ENCODE measurements at places on chromosomes 6 and 20.

DNA sequence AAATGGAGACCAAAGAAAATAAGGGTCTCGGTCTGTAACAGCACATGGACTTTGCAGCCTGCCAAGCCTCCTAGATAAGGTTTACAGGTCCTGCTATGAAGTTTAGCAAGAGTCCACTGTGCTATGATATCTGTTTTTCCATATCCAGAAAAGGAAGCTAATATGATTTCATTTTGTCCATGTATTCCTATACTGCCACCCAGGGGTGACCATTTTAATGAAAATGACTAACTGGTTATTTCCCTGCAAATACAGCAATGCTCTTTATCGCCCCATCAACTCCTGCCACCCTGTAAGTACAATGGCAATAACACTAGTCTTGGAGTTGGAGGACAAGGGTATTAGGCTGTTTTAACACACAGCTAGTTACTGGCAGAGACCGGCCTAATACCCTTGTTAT is 115.2 kb upstream of the GLP1R start:
- no peak for DNase-seq

- DNase-seq: no peak
Measured at GRCh38 chr6:67736816-67737215, 898.3 kb upstream of the ADGRB3 start.

- no peak for DNase-seq
Measured at GRCh38 chr6:43492673-43493072, 15.3 kb downstream of the TJAP1 start.

DNA sequence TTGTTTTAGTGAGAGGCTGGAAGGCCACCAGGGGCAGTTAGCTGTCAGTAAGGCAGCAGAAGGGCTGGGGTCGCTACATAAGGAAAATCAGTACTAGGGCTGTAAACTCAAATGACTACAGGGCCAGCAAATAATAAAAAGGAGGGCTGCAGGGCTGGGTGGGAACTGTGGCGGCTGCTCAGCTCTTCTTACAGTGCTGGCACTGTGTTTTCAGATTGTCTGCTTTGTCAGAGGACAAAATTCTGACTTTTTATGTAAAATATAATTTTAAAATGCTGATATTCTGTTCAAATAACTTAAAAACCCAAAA is 23.2 kb downstream of the HLA-A start:
- DNase-seq: no peak

DNA sequence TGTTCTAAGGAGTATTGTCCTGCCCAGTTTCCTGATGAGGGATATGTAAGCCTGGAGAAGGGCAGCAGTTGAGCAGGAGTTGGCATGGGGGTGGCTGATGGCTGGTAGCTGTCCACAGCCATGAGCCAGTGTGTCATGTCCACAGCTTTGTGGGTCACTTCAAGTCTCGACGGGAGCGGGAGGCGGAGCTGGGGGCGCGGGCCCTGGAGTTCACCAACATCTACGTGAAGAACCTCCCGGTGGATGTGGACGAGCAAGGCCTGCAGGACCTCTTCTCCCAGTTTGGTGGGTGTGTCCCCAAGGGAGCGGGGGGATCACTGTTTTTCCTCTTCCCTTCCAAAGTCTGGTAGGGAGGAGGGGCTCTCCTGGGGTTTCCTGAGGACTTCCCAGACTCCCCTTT is 8.9 kb downstream of the PABPC1L start:
- DNase-seq: no peak

DNA sequence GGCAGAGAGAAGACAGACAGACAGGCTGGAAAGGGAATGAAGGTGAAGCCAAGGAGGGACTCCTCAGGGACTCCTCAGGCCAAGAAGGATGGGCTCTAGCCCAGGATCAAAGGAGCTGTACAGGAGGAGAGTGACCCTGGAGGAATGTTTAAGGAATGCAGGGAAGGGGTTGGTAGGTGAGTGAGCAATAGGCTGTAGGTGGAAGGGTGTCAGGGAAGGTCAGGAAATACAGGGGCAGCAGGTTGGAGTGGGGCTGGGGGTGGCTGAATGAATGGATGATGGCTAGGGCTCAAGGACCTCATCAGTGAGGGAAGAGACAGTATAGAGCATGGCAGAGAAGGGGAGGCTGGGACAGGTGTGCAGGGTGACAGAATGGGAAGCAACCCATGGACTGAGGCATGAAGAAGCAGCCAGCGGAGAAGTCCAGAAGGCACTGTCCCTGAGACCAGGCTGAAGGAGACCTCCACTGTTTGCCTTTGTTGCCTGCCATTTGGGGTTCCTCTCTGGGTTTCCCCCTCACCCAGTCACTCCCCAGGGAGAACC is 13.2 kb downstream of the SYNGAP1 start:
- no peak for DNase-seq

- no peak for DNase-seq
Measured at GRCh38 chr20:7930343-7930742, 9.9 kb downstream of the HAO1 start.

DNA sequence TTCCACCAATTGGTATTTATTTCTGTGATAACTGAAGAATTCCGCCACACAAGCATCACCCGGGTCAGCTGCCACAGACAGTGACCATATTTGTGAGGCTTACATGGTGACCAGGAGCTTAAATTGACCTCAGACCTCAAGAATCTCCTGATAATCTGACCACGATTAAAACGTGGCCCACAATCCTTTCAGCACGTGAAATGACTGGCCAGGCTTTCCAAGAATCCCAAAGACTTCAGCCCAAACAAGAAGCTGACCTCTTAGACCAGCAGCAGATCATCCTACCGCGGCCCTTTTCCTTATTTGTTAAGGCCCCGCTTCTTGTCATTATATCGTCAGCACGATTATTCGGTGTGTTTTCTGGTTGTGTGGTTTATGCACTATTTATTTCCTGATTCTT is 45.6 kb upstream of the CD93 start:
- DNase-seq: no peak

- DNase-seq: no peak
Measured at GRCh38 chr6:43903739-43904290, 133.8 kb downstream of the VEGFA start.

GRCh38 chr6:102841060-102841459 is 1447.6 kb downstream of the GRIK2 start:
- DNase-seq: no peak

- DNase-seq: no peak
Measured at GRCh38 chr6:144365271-144365670, 80.1 kb downstream of the UTRN start.

DNA sequence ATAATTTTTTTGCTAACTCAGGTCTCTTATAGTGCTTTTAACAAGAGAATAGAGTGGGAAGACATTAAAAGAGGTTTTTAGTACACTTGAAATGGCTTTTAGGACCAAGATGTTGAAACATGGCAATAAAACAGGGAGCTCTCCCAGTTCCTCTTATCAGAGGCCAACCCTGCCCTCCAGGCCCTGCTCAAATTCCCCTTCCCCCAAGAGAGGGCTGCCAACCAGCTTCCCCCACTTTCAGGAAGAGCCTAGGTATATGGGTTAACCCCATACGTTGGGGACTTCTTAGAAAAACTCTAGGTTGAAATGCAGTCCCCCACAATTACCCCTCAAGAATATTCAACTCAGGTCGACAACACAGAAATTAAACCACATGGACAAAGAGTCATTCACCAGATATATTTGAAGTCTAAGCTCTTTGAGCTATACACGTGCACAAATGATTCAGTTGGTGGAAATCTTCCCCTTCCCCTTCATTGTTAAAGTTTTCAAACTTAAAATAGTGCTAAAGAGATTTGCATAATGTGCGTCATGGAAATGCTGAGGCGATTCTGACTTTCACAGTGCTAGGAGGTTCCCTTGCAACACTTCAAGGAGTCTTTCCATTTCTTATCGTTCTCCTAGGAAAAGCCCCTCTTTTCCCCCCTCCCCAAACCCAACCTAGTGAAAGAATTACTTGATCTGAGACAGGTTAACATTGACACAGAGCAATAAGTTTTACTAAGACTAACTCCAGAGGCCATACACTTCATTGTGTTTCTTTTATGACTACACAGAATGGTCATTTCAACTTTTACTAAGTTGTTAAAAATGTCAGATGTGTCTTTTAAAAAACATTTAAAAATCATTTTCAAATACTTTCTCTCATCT is 49.8 kb upstream of the ENPP5 start:
- peak; percentile 11 for DNase-seq

- no peak for DNase-seq
Measured at GRCh38 chr6:79797163-79797764, 150.1 kb downstream of the ELOVL4 start.

DNA sequence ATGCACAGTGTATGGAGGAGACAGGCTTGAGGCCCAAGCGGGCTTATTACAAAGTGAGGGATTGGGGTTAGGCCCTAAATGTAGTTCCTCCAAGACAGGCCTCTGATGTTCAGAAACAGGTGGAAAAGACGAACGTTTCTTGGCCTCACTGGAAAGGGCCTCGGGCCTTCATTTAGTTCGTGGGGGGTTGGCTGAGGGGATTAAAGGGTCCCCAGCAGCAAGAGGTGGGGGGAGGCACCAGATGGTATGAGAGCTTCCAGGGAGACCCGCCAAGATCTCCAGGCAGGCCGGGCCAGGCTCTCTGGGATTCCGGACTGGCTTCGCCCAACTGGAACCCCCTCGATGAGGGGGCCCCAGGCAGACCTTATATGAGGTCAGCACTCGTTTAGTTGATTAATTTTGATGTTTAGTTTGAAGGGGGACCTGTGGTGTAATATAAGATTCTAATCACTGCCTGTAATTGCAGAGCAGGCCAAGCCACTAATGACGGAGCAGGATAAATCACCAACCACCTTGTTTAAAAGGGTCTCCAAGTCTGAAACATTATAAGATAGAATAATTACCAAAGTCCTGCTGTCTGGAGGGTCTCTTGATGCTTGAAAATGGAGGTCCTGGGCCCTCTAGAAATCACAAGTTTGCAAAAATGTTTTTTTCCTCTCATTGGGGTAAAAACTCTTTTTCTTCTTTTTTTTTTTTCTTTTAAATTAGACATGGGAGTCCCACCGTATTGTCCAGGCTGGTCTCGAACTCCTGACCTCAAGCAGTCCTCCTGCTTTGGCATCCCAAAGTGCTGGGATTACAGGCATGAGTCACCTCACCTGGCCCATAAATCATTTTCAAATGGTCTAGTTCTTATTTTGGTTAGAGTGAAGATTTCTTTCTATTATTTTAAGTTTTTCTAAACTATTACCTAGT is 2.2 kb downstream of the HMGA1 start:
- DNase-seq: no peak

GRCh38 chr6:26033941-26034354 is 53.3 kb upstream of the HFE start:
- DNase-seq: no peak

GRCh38 chr20:22615425-22615824 is 31.1 kb upstream of the FOXA2 start:
- no peak for DNase-seq

GRCh38 chr6:56594699-56595098 is 48.0 kb downstream of the DST start:
- no peak for DNase-seq

DNA sequence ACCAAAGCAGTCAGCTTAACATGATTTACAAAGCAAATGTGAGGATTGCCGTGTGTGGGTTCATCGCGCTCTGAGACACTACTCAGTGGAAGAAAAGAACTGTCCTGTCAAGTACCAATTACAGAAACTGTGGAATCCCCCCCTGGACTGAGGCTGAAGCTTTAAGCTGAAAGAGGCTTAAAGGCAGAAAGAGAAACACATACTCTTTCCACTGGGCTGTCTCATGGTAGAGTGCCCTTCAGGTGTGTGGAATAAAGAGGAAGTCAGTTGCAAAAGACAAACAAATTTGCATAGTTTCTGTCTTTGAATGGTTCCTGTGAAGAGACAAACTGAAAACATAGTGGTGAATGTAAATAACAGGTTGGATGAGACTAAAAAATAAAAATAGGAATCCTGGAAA is 560.4 kb upstream of the SYNCRIP start:
- DNase-seq: no peak

GRCh38 chr6:127190552-127190951 is 72.1 kb downstream of the RSPO3 start:
- no peak for DNase-seq

GRCh38 chr6:131980338-131980790 is 29.2 kb upstream of the CCN2 start:
- no peak for DNase-seq

- DNase-seq: no peak
Measured at GRCh38 chr6:31631681-31632278, 11.3 kb downstream of the PRRC2A start.

DNA sequence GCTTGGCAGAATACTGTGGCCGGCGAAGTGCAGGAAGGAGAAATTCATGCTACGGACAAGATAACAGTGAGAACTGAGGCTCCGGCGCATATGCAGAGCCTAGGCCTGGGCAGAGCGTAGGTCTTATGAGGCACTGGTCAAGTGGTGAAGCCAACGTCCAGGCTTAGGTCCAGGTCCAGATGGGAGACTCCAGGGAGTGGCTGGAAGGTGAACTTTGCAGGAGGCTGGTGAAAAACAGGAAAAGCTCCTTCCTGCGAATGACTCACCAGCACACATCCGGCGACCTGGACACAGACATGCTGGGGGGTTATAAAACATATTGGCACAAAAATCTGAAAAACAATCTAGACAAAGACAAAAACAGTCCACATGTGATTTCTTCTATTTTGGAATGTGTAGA is 15.4 kb downstream of the C6orf141 start:
- DNase-seq: no peak

DNA sequence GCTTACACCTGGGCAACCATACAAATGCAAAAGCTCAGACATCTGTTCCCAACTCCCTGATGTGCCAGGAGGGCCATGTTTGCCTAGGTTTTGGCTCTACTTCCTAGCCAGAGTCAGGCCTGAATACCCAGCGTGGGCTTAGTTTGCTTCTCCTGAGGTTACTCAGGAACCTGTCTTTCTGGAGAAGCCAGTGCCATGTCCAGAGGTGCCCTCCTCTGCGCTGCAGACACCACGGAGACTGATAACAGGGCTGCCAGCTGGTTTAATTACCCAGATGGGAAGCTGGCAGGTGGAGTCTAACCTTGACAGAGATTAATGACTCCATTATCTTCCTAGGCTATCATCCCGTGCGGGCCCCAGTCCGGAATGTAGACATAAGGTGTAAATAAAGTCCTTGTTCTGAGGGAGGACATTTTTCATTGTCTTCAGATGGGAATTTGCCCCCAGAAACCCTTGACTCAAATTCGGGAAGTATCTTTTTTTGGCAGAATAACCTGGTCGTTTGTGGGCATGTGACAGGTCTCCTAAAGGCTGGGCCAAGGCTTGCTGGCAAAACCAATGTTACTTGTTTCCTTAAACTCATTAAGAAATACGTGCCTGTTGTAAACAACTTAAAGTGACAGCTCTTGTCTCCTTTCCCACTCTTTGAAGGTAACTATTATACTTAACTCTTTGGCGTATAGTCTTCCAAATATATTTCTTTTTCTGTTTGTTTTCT is 29.2 kb upstream of the ZNFX1 start:
- DNase-seq: no peak
